Fibroblast of skin of abdomen (primary cell): ENCODE measurements at places on chromosomes 7 and 10.

GRCh38 chr10:81248886-81249285, 626.1 kb upstream of the NRG3 start:
- peak; percentile 2 for DNase-seq

DNA sequence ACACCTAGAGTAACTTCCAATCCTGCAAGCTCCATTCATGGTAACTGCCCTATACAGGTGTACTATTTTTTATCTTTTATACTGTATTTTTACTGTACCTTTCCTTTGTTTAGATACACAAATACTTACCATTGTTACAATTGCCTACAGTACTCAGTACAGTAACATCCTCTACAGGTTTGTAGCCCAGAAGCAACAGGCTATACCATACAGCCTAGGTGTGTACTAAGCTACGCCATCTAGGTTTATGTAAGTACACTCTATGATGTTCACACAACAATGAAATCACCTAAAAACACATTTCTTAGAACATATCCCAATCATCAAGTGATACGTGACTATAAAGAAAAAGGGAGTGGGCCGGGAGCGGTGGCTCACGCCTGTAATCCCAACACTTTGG, 53.1 kb upstream of the SLIT1 start:
- no peak for DNase-seq

- no peak for DNase-seq
Measured at GRCh38 chr7:26461518-26461917, 169.9 kb downstream of the SNX10 start.

DNA sequence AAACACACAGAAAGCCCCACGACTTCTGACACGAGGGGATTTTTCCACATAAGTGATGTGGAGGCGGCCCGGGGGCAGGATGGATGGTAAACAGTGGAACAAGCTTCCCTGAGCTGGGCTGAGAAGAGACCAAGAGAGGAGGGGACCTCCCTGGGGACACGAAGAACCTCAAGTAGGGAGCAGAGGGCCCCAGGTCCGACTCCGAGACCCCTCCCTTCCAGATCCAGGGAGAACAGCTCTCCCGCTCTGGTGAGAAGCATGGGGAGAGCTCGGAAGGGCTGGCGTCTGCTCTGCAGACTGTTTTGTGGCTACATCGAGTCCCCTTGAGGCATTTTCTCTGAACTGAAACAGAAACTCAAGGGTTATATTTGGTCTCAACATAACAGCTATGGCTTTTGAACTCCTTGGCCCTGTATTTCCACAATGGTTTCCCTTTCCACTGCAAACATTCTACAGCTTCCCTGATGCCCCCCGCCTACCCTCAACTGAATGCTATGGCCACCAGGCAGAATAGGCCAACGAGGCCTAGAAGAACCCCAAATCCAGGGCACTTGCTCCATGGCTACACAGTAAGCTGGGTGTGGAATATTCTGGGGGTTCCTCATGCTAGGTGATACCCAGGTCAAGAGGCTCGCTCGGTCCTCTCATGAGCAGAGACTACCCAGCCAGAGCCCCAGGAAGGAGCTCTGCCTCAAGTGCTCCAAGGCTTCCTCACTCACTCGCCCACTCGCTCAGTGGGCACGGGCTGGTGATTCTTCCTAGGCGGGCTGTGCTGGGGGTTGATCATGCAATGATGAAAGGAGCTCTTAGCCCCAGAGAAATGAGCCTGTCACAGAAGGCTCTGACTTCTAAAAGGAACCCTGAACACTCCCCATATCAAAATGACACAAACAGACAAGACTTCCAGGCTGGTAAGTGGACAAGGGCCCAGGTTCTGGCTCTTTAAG, 47.5 kb downstream of the FAM53B start:
- no peak for DNase-seq

DNA sequence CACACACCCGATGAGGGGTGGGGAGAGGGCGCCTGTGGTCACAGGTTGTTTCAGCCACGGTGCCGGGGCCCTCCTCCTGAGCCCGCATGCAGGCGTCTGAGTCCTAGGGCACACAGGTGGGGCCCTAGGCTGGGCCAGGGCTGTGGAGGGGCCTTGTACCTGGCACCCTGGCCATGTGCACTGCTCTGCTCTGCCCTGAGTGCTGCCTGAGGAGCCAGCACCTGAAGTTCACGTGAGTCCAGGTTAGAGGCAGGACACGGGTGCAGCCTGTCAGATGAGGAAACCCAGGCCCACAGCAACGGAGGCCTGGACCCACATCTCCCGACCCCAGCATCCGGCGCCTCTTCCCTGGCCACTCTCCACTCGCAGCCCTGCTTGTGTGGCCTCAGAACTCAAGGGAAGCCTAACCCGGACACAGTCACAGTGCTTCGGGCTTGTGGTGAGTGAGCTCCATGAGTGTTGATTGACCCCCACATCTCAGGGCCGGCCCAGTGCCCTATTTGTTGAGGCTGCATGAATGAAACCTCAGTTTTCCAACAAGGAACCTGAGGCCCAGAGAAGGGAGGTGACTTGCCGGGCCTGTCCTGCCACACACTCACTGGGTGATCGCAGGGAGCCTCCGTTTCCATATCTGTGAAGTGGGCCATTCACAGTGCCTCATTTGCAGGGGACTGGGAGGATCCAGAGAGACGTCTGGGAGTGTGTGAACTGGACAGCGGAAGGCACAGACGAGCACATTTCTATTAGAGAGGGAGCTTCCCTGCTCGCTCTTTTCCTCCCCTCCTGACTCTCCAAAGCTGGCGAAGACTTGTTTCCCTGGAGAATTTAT, 39.6 kb downstream of the PPIF start:
- DNase-seq: no peak

DNA sequence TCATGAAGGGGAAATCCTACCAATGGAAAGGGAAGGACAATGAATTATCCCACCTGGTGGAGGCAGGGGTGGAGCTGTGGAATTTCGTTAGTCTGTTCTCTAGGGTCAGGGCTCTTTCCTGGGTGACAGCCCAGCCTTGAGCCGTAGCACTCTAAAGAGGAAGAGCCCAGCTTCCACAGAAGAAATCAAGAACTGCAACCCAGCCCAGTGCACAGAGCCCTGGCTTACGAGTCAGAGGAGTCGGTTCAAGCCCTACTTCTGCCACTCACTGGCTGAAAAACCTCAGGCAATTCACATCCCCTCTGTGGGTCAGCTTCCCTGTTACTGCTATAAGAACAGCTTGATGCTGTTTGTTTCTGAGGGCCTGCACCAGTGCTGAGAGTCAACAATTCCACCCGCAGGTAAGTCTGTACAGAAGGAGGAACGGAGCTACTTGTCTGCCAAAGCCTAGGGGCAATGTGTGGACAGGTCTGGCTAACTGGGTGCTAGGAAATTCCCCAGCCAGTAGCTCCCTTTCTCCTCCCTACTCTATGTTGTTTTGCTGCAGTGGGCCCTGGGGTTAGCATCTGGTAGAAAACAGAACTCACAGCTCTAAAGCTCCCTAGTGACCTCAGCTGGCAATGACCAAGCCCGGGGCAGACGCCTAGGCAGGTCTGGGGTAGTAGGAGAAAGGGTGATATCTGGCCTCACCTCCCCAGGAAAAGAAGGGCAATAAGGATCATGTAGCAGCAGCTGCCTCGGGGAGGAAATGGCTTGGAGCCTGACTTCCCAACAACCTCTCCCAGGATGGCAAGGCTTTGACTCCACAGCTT, 3.3 kb downstream of the AVPI1 start:
- DNase-seq: peak; percentile 60

GRCh38 chr7:64758151-64758550, 36.1 kb upstream of the ZNF138 start:
- no peak for DNase-seq

DNA sequence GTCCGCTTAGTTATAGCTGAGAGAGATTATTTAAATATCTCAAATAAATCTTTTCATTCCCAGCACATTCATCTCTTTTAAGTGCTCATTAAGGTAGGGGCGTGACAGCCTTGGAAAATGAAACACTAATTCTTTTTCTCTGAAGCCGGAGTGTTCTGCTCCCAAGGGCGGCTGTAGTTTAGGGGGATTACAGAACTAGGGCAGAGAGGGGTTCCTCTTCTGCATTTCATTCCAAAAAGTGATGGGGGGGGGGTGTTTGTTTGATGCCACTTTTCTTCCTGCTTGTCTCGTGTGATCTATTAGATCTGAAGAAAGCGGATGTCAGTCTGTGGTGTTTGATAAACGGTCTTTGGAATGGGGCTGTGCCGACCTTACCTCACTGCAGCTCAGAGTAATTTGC, 506.5 kb upstream of the MGMT start:
- DNase-seq: no peak

DNA sequence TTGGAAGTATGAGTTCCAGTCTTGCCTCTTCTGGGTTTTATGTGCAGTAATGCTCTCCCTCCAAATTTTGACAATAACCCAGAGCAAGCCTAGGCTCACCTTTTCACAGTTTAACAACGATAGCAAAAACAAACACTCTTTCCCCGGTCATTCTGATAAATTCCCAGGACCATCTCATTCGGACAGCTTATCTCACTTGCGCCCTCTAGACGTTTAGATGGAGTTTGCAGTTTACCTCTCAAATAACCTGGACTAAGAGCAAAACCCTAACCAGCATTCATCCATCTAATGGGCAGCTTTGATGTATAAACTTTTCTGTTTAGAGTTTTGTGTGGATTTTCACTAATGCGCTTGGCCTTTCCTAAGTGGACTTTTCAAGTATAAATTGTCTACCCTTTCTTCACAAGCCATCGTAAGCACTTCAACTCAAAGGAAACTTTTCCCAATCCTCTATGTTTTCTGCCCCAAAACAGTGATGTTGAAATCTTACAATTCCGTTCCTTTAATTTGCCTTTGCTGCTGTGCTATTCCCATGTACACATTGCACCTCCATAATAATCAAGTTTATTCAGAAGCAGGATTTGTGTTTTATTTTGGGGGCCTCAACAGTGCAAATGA, 114.9 kb downstream of the HDAC9 start:
- no peak for DNase-seq

DNA sequence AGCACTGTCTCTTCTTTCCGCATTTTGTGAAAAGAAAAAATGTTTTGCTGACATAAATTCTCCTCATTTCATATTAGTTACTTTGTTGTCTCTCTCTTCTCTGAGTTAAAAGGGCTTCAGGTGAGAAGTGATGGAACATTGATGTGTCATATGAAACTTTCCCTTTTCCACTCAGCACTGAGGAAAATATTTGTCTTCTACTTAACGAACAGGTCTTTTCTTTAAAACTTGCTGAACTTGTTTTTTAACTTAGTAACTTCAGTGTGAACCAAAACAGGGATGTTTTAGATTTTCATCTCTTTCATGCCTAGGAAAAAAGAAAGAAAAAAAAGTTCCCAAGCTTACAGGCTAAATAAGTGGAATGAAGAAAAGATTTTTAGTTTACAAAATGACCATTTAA, 19.0 kb upstream of the TSPAN12 start:
- no peak for DNase-seq

DNA sequence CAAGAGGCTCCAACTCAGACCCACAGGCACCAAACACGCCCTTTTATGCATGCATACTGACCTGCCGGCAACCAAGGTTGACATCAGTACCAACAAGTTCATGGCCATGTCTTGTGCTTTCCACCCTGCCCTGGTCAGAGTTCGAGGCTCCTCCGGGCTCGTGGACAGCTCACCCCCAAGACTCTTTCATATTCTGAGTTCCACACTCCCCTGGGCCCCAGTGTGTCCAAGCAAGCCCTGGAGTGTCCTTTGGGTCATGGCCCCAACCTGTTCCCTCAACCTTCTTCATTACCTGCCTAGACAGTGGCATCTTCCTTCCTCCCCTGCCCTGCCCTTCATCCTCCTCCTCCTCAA, 40.5 kb downstream of the HIF1AN start:
- no peak for DNase-seq

- no peak for DNase-seq
Measured at GRCh38 chr10:20512631-20513030, 384.5 kb downstream of the NEBL start.

- peak; percentile 86 for DNase-seq
Measured at GRCh38 chr7:17600340-17600752, 301.9 kb downstream of the AHR start.

DNA sequence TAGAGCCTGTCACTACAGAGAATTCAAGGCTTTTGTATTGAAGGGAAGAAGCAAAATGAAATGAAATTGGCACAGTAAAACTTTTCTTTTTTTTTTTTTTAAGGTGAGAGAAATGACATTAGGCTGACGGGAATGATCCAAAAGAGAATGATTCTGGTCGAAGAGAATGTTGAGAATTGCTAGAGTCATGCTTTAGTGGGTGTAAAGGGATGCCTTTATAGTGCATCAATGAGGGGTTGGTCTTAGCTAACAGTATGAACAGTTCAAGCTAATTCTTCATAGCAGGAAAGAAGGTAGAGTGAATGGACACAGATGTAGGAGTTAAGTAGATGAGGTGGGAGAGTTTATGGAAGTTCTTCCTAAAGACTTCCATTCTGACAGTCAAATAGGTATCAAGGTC, 32.3 kb upstream of the LSM8 start:
- DNase-seq: peak; percentile 32

DNA sequence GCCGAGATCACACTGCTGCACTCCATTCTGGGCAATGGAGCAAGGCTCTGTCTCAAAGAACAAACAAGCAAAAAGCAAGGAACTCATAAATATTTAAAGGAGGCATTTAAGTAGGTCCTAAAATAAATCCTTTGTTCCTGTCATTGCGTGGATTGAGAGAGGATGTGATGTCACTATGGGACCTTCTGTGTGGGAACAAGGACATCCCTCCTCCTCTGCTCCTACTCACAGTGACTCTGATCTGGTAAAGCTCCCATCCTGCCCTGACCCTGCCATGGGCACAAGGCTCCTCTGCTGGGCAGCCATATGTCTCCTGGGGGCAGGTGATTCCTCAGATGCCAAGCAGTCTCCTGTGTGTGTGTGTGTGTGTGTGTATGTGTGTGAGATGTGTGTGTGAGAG, 74.1 kb upstream of the PRSS58 start:
- DNase-seq: no peak

DNA sequence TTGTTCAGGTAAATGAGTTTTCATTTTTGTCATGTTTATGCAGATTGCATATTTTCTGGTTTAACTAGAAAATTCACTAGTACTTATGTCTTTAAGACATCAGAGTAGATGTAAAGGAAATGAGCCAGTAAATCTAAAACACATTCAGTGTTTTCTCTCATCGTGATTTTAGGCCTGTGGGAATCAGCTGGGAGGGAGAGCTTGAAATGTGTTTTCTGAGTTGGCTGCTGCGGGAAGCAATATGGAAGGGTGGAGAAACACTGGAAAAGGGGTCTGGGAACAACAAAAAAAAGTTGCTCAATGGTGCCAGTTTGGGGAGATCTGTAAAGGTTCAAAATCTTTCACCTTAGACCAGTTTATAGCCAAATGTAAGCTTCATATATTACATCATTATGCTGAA, 284.1 kb downstream of the POU6F2 start:
- no peak for DNase-seq

GRCh38 chr10:103110407-103110806, 82.7 kb downstream of the NT5C2 start:
- DNase-seq: no peak

GRCh38 chr7:48299580-48300169, 128.4 kb downstream of the ABCA13 start:
- DNase-seq: peak; percentile 70

GRCh38 chr7:158125091-158125490, 462.5 kb downstream of the PTPRN2 start:
- DNase-seq: no peak

DNA sequence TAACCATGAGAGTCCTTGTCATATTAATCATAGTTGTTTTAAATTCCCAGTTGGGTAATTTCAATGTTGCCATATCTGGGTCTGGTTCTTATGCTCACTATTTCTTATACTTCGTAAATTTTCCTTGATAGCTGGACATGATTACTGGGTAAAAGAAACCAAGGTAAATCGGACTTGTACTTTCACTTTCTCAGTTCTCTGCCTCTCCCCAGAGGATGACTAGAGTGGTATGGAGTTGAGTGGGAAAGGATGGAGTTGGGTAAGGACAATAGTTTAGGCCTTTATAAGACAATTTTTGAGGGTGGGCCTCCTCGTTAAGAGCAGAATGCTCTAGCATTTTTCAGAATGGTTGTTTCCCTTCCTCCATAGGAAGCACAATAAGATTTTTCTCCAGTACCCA, 106.1 kb downstream of the CRPPA start:
- no peak for DNase-seq
